ENCODE measurements at places on chromosomes 2 and 18.

DNA sequence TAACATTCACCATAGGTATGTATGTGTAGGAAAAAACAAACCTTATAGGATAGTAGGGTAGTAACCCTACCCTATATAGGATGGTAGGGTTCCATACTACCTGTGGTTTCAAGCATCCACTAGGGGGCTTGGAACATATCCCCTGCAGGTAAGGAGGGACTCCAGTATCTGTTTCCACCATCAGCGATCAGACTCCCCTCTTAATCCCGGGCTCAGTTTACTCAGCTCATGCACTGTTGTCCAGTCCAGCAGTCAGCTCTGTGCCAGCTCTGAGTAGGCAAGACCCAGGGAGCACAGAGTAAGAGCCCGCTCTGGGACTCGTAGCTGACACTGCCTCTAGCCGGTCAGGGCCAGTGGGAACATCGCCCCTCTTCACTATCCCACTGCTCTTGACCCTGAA lies 61.7 kb downstream of the MEX3C start:
- DNase-seq, result peak; percentile 12

- DNase-seq, result no peak
Observed at GRCh38 chr18:495017-495416, 5.5 kb downstream of the COLEC12 start.

DNA sequence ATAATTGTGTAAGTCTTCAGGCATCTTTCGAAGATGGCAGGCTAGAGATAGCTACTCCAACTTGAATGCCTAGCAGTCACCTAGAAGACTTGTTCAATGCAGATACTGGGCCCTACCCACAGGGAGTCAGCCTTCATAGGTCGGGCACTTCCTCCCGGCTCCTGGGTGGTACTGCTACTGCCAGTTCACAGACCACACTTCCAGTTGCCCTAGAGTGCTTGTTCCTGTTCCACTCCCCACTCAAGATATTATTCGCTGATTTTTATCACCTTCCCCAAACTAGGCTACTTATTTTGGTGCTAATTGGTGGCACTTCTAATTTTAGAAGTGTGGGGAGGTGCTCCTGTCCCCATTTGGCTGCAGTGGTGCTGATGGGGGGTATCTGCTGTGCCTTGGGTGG lies 34.2 kb downstream of the INPP4A start:
- DNase-seq, result peak; percentile 50

GRCh38 chr2:193845604-193846003 lies 1650.9 kb upstream of the TMEFF2 start:
- no peak for DNase-seq

- no peak for DNase-seq
Observed at GRCh38 chr2:10599921-10600320, 89.9 kb downstream of the NOL10 start.

DNA sequence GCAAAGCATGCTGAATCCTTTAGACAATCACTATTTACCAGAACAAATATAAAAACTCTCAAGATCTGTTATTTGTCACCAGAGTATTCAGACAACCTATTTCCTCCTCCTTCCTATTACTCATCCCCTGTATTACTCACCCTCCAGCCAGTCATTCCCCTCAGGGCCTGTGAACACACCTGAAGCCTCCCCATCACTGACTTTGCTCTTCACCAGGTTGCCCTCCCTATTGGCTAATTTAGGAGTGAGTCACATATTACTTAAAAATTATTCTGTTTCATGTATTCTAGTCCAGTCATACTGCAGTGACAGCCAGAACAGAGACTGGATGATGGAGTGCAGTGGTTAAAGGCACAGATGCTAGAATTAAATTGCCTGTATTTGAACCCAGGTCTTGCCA lies 3.7 kb upstream of the ATG16L1 start:
- peak; percentile 86 for DNase-seq

DNA sequence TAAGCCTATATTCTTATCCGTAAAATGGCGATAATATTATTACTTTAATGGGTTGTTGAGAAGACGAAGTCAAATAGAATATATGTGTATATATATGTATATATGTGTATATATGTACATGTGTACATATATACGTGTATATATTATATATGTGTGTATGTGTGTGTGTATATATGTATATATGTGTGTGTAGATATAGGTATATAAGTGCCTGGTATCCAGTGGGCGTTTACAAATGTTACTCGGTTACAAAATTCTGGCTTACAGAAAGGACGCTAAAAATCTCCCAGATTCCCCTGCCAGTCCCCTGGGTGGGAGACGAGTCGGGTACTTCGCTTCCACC lies 295 bp upstream of the MTX2 start:
- DNase-seq, result no peak

- peak; percentile 27 for DNase-seq
Observed at GRCh38 chr2:64454386-64455332, 697 bp downstream of the LGALSL start.

DNA sequence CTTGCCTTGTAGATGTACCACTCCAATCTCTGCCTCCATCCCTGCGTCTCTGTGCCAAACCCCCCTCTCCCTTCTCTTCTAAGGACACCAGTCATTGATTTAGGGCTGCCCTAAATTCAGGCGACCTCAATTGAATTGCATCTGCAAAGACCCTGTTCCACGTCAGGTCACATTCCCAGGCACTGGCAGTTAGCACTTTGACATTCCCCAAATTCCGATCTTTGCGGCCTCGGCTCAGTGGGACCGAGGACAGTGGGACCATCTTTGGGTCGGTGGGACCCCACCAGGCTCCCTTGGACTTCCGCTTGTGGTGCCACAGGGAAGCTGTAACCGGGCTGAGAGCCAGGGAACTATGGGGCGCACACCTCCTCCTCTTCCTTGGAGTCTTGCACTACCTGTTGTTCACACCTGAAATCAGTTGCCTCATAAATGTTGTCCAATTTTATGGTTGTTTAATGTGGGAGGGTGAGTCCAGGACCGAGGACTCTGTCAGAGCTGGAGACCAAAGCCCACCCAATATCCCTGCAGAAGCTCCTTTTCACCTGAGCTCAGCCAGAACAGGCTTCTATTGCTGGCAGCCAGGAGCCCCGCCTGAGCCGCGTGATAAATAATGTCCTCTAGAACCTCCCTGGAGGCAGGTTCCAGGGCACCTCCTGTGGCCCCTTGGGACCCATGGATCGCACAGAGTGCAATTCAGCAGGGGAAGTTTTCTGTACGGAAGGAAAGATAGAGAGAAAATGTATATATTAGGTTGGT lies 271.6 kb downstream of the EIPR1 start:
- DNase-seq, result no peak

DNA sequence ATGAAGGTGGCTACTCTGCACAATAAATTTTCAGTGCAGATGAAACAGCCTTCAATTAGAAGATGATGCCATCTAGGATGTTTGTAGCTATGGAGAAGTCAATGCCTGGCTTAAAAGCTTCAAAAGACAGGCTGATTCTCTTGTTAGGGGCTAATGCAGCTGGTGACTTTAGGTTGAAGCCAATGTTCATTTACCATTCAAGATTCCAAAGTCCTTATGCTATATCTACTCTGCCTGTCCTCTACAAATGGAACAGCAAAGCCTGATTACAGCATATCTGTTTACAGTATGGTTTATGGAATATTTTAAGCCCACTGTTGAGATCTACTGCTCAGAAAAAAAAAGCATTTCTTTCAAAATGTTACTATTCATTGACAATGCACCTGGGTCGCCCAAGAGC lies 15.8 kb downstream of the TGFA start:
- DNase-seq, result no peak

- DNase-seq, result no peak
Observed at GRCh38 chr2:40935349-40935748, 483.5 kb upstream of the SLC8A1 start.

- no peak for DNase-seq
Observed at GRCh38 chr18:2409906-2410305, 161.4 kb downstream of the METTL4 start.

GRCh38 chr2:138689705-138690104 lies 90.5 kb downstream of the NXPH2 start:
- no peak for DNase-seq

GRCh38 chr2:127679680-127680361 lies 4.5 kb upstream of the LIMS2 start:
- DNase-seq, result no peak

DNA sequence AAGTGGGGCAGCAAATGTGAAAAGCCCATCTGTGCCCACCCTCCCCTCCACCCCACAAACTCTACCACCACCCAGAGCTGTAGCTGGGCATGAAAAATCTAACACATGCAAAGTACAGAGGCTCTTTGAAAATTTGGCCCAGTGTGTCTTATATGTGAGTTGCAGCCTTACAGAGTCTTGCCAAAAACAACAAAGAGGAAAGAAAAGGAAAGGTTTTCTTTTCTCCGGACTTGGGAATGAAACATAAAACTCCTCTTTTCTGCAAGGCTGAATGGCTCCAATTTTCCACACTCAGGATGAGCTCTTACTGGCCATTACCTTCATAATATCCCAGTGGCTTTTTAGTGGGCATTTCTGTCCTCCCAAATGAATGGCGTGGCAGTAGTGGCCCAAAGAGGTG lies 27.9 kb upstream of the POU3F3 start:
- DNase-seq, result no peak

- no peak for DNase-seq
Observed at GRCh38 chr2:173134703-173135102, 59.1 kb downstream of the MAP3K20 start.

- DNase-seq, result no peak
Observed at GRCh38 chr2:164808776-164809175, 32.8 kb downstream of the COBLL1 start.

DNA sequence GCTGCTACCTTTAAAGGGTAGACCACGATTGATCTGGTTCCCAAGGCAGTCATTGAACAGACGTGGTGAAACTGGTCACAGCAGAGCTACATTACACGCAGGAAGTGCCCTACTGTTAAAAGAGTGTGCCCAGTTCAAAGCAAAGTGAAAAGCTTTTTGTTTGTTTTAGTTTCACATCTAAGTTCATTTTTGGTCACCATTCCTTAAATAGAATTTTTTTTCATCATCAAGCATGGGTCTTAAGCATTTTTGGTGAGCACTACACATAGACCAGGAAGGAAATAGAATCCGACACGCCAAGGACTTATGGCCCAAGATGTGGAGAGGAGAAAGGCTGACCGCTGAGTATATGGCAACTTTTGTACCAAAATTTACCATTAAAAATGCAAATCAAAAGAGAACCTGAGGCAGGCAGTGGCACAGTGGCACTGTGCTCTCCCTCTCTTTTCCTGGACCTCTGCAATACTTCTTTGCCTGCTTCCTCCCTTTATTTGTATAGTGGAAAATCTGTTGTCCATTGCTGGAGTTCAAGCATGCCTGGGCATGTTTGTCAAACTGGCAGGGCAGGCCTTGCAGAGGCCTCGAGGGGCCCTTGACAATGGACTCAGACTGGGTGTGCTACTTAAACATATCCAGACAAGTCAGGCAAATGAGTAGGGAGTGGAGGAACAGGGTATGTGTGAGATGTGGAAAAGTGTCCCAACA lies 42.6 kb upstream of the HNRNPA3 start:
- no peak for DNase-seq

DNA sequence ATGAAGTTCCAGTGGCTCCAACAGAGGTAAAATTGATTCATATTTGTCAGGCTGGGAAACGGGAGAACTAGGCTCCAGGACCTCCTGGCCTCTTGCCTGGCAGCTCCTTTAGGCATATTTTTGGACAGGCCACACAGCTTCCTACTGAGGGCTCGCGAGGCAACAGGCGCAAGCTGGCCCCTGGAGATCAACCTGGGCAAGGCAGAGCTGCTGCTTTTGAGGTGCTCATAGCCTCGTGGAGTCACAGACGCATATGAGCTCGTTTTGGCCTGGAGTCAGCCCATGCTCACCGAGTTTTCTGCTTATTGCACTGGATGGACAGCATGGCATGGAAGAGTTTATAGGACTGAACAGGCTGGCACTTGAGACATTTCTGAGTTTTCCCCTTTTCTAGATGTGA lies 97.7 kb downstream of the CAPN13 start:
- no peak for DNase-seq

GRCh38 chr2:120669971-120670370 lies 65.7 kb upstream of the GLI2 start:
- no peak for DNase-seq

- no peak for DNase-seq
Observed at GRCh38 chr2:31267437-31268120, 33.6 kb downstream of the EHD3 start.

DNA sequence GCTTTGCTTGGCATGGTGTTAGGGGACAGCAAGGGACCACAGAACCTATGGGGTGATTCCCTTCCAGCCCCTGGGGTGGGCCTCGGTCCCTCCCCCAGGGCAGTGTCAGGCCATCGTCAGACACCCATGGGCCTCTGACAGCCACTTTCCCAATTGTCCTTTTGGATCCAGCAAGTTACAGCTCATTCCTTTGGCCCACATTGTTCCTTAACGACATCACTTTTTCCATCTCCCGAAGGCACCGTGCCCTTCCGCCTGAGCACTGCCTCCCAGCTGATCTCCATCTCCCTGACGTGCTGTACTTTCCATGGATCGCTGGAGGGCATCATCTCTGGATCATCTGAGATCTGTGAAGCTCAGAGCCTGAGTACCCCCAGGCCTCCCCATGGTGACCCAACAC lies 10.4 kb upstream of the KCNK3 start:
- no peak for DNase-seq

- DNase-seq, result peak; percentile 57
Observed at GRCh38 chr2:233414777-233415570, 60.7 kb downstream of the DGKD start.

GRCh38 chr18:59893971-59894370 lies 5.8 kb upstream of the PMAIP1 start:
- DNase-seq, result no peak

- no peak for DNase-seq
Observed at GRCh38 chr2:231803501-231804138, 17.4 kb downstream of the COPS7B start.

- no peak for DNase-seq
Observed at GRCh38 chr2:191148281-191148680, 2.5 kb downstream of the STAT4 start.

DNA sequence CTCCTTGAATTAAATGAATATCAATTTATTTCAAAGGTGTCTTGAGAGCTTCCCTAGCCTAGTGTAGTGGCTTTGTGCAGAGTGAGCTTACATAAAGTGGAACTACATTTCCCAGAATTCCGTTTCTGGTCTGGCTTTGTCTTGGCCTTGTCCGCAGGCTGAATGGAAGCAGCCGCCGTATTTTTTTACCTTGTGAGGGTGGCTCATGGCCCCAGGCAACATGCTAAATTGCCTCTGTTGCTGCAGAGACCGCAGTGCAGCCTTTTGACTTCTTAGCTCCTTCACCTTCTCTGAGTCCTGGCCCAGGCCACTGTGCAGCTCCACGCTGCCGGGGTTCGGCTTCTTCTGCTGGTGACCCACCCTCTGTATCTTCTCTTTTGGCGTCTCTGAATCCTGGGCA lies 114.8 kb upstream of the SLC38A11 start:
- no peak for DNase-seq

GRCh38 chr2:45008296-45009129 lies 739 bp downstream of the SIX2 start:
- DNase-seq, result no peak

All from CD4-positive, alpha-beta T cell treated with Interleukin-6 at 100 ng/mL for 8 hours (primary cell).